ENCODE measurements at places on chromosomes 11 and 22.

GRCh38 chr11:78201096-78201818 is 12.5 kb downstream of the USP35 start:
- DNase-seq = no peak

DNA sequence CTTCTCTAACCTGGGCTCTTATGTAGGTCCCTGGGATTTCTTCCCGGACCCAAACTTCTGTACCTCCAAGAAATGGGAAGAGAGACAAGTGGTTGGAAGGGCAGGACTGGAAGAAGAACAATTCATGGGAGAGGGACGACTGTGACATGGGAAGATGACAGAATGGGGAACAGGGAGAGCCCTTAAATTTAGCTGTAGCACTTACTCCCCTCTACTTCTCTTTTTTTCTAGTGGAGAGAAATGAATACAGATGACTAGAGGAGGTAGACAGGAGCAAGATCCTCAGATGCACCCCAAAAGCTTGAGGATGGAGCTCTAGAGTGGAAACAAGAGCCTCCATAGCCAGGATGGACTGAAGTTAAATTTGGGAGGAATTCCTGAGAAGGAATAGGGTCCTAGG is 2.3 kb downstream of the RHOG start:
- DNase-seq = no peak

DNA sequence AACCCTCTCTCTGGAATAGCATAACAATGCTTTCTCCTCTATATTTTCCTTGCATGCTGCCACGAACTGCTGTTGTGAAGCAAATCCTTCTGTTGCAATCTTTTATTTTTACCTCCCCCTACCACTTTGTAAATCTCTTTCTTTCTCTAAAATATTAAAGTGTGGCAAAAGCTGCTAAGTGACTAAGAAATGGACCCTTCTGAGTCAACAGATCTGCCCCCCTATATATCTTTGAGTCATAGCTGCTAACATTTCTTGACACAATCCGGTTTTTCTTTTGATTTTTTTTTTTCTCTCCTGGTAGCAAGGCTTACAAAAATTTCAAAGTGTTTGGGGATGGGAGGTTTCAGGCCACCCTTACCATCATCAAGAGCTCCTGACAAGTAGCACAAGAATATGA is 39.0 kb upstream of the KIRREL3 start:
- no peak for DNase-seq

DNA sequence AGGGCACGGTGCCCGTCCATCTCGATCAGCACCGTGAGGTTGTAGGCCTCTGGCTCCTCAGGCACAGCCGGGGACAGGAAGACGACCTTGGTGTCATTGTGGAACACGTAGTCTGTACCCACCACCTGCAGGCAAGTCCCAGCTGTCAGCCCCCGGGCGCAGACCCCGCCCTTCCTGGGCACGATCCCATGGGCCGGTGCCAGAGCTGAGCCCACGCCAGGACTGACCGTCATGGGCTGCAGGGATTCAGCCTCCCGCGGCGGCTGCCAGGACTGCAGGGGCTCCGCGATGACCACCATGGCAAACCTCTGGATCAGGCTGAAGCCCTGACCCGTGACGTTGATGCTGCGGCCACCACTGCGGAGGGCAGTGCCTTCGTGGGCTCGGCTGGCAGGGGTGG is 11.8 kb upstream of the MAPK11 start:
- DNase-seq = no peak

- no peak for DNase-seq
These were observed 63.6 kb upstream of the TIMP3 start for GRCh38 chr22:32737811-32738497.
